ENCODE measurements at places on chromosomes 1 and 21.

GRCh38 chr21:45484318-45484717 is 57.9 kb downstream of the SLC19A1 start:
- no peak for DNase-seq

GRCh38 chr1:86137436-86137835 is 19.1 kb downstream of the COL24A1 start:
- DNase-seq: peak; percentile 60

DNA sequence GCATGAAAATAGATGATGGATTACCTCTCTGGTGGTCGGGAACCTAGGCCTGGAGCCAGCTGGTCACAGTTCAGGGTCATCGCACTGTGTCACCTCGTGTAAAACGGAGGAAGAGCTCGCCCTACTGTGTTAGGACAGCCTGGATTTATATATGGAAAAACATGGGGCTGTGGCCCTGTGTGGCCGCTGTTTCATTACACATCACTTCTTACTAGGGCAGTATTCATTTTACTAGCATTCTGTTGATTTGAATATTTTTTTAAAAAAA is 104.5 kb upstream of the COL6A1 start:
- no peak for DNase-seq

DNA sequence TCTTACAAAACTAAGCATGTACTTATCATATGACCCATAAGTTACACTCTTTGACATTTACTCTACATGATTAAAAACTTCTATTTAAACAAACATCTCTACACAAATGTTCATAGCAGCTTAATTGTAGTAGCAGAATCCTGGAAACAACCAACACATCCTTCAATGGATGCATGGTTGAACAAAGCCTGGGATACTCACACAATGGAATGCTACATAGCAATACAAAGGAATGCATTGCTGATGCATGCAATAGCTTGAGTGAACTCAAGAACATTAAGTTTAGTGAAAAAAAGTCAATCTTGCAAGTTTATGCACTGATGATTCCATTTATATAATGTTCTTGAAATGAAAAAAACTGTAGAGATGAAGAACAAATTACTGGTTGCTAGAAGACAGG is 686.9 kb downstream of the LRRIQ3 start:
- no peak for DNase-seq

- DNase-seq: peak; percentile 49
Measured at GRCh38 chr1:237677979-237678378, 212.7 kb downstream of the ZP4 start.

DNA sequence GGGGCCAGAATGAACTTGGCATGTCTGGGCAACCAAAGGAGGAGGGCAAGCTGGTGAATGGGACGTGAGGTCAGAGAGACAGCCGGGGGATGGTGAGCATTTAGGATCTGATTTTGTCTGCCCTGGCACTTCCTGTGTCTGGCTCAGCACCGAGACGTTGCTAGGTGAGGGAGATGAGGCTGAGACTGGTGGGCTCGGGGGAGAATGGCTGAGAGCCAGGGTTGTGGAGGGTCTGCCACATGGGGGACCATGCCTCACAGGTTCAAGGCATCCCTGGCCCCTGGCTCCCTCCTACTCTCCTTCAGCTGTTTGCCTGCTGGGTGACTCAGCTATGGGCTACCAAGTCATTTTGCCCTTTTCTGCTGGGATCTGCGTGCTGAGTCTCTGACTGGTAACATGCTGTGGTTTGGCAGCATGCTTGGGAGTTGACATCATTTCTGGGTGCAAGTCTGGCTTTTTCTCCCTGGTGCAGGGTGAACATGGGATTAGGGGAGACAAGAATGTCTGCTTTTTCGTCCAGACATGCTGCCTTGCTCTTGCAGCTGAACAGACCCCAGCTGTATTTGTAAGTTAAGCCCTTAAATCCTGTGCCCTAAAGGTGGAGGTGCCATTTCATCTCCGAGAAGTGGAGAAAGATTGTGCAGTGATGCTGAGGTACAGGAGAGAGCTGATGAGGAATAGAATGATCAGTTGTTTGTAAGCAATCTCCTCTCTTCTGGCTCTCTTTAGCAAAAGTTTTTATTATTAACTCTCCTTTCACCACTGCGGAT is 17.6 kb downstream of the GALNT2 start:
- DNase-seq: peak; percentile 90

DNA sequence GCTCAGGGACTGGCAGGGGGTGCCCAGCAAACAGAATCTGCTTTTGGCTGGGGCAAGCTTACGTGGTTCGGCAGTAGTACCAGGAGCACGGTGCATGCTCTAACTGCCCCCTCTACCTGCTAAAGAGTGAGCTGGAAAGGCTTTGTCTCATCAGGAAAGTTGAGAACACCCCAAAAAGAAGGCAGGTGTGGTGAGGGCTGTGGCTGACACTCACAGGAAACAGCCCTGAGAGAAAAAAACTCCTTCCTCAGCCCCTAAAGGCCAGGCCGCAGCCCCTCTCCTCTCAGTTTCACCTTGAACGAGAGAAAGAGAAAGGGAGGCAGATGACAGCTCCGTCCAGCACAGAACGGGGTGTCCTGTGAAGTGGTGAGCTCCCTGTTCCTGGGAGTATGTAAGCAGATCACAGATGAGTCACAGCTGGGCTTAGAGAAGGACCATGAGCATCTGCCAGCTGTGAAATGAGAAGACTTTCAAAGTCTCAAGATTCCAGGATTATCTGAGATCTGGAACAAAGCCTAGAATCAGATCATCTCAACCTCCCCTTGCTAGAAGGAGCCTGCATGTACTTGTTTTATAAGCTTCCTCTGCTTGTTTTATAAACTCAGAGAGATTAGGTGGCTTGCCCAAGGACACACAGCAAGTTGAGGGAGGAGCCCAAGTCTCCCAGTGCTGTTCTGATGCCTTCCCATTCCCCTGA is 13.4 kb downstream of the LAPTM5 start:
- DNase-seq: peak; percentile 40

DNA sequence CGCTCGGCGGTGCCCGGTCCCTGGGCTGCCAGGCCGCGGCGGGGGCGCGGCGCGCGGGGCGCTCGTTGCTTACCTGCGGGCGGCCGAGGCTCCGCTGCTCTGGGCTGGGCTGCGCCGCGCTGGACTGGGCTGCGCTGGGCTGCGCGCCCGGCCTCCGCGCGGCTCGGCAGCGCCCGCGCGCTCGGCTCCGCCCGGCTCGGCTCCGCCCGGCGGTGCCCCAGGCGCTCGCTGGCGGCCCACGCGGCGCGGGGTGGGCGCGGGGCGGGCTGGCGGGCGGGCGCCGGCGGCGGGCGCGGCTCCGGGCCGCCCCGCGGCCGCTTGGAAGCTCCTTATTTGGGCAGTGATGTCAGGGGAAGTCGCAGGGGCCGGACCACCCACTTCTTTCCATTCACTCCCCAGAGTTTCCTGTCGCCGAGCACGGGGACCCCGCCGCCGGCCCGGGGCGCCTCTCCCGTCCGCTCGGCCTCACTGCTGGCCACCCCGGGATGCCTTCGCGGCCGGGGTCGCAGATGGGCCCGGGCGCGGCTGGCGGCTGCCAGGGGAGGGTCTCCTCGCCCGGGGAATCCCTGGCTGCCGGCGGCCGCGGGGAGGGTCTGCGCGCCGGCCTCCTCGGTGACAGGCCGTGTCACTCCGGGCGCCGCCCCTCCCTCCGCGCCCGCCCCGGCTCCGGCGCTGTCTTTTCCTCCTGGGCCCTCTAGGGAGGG is 177.7 kb upstream of the EDN2 start:
- peak; percentile 54 for DNase-seq

GRCh38 chr1:66172272-66172671 is 361.7 kb upstream of the SGIP1 start:
- DNase-seq: no peak

GRCh38 chr1:151612501-151613281 is 841 bp downstream of the SNX27 start:
- peak; percentile 38 for DNase-seq

- no peak for DNase-seq
Measured at GRCh38 chr1:165891111-165891860, 63.9 kb downstream of the UCK2 start.

GRCh38 chr1:94130851-94131595 is 10.1 kb upstream of the ABCA4 start:
- DNase-seq: no peak

DNA sequence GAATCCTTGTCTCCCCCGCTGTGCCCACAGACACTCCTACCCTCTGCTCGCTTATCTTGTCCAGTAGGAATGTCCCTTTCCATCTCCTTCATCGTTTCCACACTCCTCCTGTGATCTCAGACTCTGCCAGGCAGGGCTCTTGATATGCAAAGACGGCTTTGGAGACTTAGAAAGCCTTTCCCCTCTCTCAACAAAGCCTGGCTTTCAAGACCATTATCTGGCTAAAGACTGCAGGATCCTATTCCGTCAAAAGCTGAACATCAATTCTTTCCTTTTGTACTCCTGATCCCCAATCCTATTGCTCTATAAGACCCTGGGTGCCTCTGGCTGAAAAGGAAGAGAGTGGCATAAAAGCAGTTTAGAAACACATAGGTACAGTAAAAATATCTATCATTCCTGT is 63.9 kb downstream of the SDC3 start:
- no peak for DNase-seq

DNA sequence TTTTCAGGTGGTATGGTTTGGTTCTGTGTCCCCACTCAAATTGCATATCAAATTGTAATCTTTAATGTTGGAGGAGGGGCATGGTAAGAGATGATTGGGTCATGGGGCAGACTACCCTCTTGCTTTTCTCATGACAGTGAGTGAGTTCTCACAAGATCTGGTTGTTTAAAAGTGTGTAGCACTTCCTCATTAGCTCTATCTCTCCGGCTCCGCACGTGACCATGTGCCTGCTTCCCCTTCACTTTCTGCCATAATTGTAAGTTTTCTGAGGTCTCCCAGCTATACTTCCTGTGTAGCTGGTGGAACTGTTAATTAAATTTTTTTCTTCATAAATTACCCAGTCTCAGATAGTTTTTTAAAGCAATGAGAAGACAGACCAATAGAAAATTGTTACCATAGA is 843.2 kb downstream of the AMY1C start:
- DNase-seq: no peak

- DNase-seq: peak; percentile 71
Measured at GRCh38 chr1:84073266-84073665, 70.8 kb upstream of the PRKACB start.

DNA sequence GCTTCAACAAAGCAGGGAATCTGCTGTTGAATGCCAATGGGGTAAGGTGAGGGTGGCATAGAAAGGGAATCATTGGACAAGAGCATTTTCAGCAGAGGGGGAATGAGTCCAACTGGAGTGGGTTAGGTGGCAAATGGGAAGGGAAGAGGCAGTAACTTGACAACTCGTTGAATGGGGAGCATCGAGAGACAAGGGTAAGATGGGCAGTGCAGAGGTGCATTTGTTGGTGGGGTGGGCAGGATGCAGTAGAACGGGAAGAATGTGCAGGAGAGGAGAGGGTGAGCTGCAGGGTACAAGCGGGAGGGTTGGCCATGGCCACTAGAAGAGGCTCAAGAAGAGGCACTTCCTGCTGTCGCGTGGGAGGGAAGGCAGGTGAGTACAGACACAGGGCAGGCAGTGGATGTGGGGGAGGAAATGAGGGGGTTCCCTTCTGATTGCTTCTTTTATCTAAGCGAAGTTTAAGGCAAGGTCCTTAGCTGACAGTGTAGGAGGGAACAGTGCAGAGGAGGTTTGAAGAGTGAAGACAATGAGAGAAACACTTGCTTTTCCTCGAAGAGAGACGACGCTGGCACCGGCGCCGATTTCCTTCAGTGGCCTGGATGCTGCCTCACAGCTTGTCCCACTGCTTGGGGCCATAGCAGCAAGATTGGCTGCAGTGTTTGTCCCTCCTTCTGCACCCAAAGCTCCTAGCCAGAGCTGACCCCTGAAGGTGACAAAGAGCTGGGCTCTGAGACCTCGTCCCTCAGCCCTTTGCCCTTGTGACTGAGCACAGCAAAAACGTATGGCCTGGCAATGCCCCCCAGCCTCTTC is 3.2 kb upstream of the IKBKE start:
- no peak for DNase-seq

All from NCI-H226 (cell line).